Effector memory CD4-positive, alpha-beta T cell (primary cell): ENCODE measurements at places on chromosomes 11 and 22.

- peak; percentile 83 for DNase-seq
Observed at GRCh38 chr22:41092023-41092817, at the start of gene EP300. Gene EP300 (plus strand): TSS chr22:41092592. CDS start chr22:41093005, 413 bp downstream.

DNA sequence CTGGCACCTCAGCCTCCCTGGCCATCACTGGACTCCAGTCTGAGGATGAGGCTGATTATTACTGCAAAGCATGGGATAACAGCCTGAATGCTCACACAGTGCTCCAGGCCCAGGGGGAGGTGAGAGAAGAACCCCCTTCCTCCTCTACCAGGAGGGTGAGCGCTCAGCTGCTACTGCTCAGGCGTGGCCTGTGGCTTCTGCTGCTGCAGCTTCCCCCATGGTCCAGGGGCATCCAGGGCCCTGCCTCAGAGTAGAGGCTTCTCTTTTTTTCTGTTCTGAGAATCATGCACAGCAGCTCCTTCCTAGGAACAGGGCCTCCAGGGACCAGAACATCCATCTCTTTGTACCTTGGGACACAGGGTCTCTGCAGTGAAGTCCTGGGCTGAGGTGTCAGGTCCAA is 83.1 kb downstream of the VPREB1 start:
- no peak for DNase-seq

DNA sequence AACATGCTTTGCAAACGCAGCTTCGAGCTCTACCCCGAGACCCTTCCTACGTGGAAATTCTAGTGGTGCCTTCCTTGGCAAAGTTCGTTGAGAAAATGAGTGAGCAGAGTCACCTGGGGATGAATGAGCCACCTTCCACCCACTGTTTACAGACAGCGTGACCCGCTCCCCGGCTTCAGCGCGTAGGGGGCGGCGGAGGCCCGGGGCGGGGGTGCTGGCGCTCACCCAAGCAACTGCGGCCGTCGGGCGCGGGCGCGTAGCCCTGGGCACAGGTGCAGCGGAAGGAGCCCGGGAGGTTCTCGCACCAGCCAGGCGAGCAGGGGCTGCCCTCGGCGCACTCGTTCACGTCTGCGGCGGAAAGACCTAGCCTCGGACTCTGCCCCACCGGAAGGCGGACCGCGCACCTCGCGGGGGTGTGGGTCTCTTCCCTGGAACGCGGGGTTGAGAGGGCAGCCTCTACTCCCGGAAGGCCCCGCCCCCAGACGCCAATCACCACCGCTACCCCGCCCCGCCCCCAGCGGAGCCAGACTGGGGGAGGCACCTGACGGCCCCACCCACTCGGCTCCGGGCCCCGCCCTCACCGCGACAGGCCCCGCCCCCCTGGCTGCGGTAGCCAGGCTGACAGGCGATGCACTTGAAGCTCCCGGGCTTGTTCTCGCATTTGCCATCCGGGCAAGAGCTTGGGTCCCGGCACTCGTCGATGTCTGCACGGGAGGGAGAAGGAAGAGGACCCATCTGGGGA is 11.8 kb downstream of the LTBP3 start:
- DNase-seq = peak; percentile 99

DNA sequence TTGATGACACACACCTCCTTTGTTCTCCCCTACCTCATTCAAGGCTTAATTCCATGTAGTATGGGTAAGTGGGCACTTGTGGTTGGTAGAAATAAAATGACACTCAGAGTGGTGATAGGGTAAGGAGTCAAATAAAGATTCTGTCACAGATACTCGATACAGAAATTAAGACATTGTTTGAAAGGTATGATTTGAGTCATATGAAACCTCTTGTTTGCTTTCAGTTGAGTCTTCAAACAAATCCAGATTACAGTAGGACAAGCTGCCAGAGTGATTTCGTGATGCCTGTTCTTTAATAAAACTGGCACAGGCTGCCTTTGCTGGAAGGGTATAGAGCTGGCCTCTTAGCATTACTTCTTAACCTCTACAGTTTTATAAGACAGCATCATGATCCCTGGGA is 182.4 kb downstream of the SPON1 start:
- DNase-seq = no peak

- no peak for DNase-seq
Observed at GRCh38 chr22:22746963-22747933, 102.8 kb downstream of the GGTLC2 start.

GRCh38 chr11:134988495-134988894 is 576.5 kb upstream of the B3GAT1 start:
- DNase-seq = no peak

DNA sequence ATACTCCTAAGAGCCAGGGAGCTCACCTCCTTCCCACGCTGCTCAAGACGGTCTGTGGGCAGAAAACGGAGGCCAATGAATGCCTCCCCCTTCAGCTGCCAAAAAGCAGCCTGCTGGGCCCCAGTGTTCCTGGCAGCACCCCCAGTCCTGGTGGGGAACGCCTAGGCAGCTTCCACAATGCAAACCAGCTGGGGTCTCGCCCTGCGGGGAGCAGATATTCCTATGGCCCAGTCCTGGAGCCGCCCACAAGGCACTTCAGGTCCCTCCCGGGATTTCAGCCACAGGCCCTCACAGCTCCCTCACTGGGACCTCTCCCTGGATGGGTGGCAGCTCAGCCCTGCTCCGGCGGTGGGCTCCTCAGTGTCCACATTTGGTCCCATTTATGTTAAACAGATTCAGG is 29.2 kb downstream of the A4GALT start:
- DNase-seq = no peak
